ENCODE measurements at places on chromosomes 7 and 10. TPM values are rescaled to one million over a fixed set of nuclear protein-coding genes. Genes with fewer than 3 reads are reported as not detected.

STRIP2 gene
- total RNA-seq, result 13.1 TPM

GRCh38 chr7:75866489-75867389 lies 12.1 kb upstream of the RHBDD2 start:
- peak; percentile 70 for DNase-seq

GRCh38 chr7:117259615-117260014 lies 63.2 kb downstream of the WNT2 start:
- DNase-seq, result no peak

DNA sequence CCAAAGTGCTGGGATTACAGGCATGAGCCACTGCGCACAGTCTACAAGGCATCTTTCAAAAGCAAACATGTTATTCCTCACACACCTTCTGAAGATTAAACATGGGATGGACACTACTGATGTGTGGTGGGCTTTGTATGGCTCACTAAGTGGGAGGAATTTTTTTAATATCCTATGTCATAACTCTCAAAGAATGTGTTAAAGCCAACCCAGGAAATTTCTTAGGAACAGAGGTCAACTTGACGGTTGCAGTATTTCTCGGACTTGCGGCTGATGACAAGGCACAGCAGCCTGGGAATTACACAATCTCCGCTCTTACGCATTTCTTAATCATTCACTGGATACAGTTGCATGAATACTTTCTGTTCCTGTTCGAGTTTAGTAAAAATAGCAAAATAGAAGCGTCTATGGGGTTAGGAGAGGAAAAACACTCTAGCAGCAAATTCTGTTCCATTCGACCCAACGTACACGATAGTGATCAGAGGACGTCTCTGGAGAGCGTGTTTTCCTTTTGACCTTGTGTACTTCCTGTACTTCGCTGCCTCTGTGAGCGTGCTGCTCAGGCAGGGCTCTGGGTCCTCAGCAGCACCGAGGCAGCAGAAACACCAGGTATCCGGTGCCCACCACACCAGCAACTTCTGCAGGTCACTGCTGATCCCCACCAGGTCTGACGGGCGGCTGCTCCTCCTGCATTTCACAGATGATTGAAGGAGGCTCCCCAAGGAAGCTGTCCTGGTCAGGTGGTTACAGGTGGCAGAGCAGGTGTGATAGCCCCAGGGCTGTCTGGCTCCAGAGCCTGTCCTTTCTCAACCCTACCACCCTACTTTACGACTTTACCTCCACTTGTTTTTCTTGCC lies 26.4 kb upstream of the SRGN start:
- peak; percentile 35 for DNase-seq

GRCh38 chr10:115989621-115990020 lies 283.4 kb downstream of the GFRA1 start:
- DNase-seq, result no peak

DNA sequence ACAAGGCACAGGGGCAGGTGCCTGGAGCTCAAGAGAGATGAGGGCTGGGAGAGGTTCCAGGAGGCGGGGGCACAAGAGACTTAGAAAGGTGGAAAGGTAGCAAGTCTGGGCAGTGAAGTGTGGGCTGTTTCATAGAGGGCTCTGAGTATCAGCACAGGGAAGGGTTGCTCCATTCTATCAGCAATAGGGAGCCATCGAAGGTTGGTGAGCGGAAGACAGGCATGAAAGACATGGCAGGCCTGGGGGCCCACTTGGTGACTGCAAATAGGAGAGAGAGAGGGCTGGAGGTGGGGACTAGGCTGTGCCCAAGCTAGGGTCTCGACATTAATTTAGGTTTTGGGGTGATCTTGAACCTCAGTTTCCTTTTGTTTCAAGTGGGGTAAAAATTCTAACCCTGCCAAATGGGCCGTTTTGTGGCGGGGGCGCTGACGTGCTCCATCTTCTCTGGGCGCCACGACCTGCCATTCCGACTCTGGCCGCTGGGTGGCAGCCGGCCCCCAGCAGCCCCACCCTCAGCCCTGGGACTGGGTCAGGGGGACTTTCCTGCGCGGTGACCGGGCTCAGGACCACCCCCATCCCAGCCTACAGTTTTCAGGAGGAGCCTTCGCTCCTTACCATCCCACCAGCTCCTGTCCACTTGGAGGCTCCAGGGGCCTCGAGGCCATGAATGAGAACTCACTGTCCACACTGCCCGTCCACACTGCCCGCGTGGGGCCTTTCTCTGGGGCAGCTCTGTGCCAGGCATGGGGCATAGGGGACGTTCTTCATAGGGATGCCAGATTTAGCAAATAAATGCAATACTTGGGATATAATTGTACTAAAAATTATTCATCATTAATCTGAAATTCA lies 37.2 kb upstream of the PCBD1 start:
- peak; percentile 68 for DNase-seq

All from activated CD8-positive, alpha-beta T cell treated with anti-CD3 and anti-CD28 coated beads for 36 hours (primary cell).